ENCODE measurements at places on chromosomes 13 and 19. TPM values are rescaled to one million over a fixed set of nuclear protein-coding genes. Genes with fewer than 3 reads are reported as not detected.

The IFNL4 gene
- total RNA-seq: not detected

The ZNF223 gene
- not detected for total RNA-seq

The CALR3 gene
- not detected for total RNA-seq

The GEMIN7 gene
- total RNA-seq: 31.2 TPM

The CYP2A6 gene
- not detected for total RNA-seq

All from T-helper 1 cell treated with Interleukin-12 subunit alpha and Interleukin-12 subunit beta and Interleukin-4 antibody, amounts not matched to agents 30 ng/mL and 1 ng/mL, for 36 hours (primary cell).